ENCODE measurements at places on chromosomes 13 and 19.

DNA sequence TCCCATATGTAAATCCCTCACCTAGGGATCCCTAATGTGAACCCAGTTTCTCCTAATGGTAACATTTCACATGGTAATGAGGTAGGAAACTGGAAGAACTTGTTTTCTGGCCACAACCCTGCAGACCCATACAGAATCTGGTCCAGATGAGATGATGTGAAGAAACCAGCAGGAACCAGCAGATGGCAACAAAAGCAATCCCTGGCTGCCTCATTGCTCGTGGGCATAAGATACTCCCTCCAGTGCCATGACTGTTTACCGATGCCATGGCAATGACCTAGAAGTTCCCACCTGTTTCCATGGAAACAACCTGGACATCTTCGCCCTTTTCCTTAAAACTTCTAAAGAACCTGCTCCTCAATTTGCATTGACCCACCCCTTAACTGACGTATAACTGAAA lies 1.4 kb upstream of the CD209 start:
- no peak for DNase-seq

GRCh38 chr19:31075146-31075655 lies 274.0 kb downstream of the TSHZ3 start:
- no peak for DNase-seq

- no peak for DNase-seq
These were observed 2.2 kb downstream of the ZNF83 start for GRCh38 chr19:52635786-52636570.

- DNase-seq: no peak
These were observed 1.9 kb downstream of the BBC3 start for GRCh38 chr19:47228937-47229675.

- no peak for DNase-seq
These were observed 2.1 kb downstream of the CEBPA start for GRCh38 chr19:33300009-33300893.

DNA sequence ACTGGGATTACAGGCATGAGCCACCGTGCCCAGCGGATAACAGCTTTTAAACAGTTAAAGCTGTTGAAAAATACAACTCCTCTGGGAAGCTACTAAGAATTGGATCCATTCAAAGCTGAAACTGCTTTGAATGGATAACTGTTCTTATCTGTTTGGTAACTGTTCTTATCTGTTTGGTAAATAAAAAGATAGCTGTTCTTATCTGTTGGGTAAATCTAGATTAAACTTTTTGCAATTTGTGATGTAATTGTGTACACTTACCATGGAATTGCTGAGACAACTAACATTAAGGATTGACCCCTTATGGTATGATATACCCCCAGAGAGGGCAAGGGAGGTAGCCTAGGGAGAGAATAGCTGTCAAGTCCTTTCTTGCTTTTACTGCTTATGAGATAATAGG lies 27.9 kb upstream of the SPART start:
- DNase-seq: no peak

- no peak for DNase-seq
These were observed 656.6 kb downstream of the TBC1D4 start for GRCh38 chr13:74825152-74825937.
